ENCODE measurements at places on chromosomes 5 and 9.

- DNase-seq = no peak
Measured at GRCh38 chr5:143350751-143351602, 52.5 kb downstream of the NR3C1 start.

DNA sequence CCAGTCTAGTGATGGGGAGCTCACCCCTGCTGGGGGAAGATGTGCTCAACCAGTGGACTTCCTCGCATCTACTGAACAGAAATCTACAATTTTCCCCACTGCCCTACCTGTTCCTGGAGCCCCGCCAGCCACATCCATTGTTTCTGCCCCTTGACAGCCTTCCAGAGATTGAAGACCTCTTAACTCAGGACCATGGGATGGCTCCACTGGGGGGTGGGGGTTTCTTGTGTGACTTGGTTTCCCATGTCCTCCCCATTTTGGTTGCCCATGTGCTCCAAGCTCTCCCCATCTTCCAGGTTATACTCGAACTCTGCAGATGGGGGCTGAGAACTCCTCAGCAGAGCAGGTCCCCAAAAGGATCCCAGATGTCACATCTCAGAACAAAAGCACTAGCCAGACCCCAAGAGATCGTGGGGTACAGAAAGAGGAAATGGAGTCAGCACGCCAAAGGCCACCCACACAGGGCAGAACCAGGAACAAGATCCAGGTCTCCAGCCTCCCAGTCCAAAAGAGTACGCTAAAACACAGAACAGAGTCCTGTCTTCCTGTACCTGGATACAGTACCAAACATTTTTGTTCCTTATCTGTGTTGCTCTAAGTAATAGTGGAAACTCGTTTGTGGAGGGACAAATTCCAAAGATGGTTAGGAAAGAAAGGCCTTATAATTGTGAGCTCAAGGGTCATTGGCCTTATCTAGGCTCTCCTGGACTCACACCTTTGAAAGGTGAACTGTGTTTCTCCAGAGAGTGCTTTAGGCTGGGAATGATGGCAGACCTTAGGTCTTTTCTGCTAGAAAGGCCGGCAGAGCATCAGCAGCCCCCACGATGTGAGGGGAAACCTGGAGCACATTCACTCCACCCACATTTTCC lies 15.8 kb downstream of the CORO2A start:
- DNase-seq = no peak

DNA sequence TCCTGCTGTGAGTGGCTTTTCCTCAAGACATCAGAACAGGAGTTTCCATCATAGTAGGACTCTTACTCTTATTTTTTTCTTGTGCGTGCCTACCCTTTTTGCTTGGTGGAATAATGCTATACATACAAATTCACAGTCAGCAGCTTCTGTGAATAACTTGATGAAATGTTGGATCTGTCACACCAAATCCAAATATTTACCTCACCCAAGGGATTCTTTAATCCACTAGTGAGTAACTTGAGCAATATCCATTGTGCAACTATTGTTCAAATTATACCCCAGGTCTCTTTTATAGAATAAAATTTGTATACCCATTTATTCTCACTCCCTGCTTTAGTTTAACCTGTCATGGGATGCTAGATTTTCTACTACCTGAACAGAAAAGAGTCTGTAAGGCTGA lies 1078.3 kb upstream of the EDIL3 start:
- no peak for DNase-seq

DNA sequence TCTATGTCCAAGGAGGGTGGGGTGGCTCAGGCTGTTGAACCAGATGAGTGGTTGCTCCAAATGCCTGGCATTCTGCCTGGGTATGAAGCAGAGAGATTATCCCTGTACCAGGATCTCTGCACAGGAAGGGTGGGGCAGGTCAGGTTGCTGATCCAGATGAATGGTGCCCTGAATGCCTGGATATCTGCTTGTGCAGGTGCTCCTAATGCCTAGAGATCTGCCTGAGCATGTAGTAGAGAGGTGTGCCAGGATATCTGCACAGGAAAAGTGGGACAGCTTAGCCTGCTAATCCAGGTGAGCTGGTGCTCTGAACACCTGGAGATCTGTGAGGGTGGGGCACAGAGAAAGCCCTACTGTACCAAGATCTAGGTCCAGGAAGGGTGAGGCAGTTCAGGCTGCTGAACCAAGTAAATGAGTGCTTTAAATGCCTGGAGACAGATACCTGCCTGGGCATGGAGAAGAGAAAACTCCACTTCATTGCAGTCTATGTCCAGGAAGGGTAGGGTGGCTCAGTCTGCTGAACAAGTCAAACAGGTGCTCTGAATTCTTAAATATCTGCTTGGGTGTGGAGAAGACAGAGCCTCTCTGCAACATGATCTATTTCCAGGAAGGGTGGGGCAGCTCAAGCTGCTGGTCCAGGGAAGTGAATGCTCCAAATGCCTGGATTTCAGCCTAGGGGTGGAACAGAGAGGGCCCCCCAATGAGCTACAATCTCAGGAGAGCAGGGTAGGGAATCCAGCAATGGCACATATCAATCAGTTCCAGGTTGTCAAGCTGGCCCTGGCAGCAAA lies 189.4 kb upstream of the DMRTA1 start:
- no peak for DNase-seq

DNA sequence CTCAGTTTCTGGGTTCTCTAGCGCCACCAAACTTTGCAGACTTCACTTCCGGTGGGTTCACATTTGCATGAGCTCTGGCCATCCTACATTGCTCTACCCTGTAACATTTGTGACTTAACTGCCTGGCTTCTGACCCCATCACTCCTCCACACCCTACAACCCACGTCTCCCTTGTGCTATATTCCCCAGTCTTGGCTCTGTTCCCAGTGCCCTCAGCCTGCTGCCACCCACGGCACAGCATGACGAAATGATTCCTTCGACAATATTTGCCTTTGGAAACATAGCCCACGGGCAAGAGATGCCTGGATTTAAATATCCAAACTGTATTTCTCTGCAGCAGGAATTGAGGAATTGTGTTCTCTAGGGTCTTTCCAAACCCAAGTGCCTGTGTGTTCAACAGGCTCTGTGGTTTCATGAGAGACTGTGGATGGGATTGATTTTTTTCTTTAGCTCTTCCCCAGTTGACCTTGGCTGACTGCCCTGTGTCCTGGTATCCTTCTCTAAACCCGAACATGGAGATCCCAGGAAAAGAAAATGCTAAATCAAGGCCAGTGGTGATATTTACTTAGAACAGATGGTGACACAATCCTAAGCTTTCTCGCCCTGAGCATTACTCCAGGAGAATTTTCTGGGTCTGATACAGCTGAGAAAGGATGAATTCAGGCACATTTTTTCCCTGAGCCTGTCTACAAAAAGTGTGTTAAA lies 44.4 kb upstream of the GRIA1 start:
- no peak for DNase-seq

GRCh38 chr5:119411361-119412278 lies 40.7 kb upstream of the HSD17B4 start:
- DNase-seq = no peak

- DNase-seq = no peak
Measured at GRCh38 chr5:115423541-115423940, 121.0 kb downstream of the FEM1C start.

GRCh38 chr9:106035806-106036205 lies 341.5 kb downstream of the TMEM38B start:
- no peak for DNase-seq

GRCh38 chr5:172414531-172415361 lies 39.6 kb downstream of the SH3PXD2B start:
- DNase-seq = no peak

GRCh38 chr5:145775893-145776444 lies 59.2 kb downstream of the PRELID2 start:
- no peak for DNase-seq

- no peak for DNase-seq
Measured at GRCh38 chr5:146745931-146746577, 132.5 kb downstream of the PPP2R2B start.

DNA sequence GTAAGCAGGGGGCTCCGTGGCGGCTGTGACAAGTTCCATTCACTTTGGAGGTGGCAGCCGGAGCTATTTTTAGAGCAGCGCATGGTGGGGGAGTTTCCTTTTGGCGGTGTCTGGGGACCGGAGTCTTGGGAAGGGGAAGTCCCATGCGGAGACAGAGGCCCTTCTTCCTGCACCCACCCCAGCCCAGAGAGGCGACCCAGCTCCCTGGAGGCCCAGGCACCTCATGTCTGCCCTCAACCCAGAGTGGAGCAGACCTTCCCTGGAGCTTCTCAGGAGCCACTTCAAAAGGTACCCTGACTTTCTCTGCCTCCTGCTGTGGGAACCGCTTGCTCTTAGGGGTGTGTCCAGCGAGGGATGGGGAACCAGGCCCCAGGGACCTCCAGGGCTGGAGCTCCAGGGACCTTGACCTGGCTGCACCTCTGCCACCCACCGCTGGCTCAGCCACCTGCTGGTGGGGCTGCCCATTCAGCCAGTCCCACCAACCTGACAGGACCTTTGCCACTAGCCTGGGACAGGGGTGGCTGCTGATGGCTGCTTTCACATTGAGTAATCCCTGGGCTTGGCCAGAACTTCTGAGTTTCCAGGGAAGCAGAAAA lies 34.1 kb downstream of the NEK6 start:
- peak; percentile 62 for DNase-seq

GRCh38 chr5:107808671-107809137 lies 138.0 kb upstream of the EFNA5 start:
- DNase-seq = no peak

DNA sequence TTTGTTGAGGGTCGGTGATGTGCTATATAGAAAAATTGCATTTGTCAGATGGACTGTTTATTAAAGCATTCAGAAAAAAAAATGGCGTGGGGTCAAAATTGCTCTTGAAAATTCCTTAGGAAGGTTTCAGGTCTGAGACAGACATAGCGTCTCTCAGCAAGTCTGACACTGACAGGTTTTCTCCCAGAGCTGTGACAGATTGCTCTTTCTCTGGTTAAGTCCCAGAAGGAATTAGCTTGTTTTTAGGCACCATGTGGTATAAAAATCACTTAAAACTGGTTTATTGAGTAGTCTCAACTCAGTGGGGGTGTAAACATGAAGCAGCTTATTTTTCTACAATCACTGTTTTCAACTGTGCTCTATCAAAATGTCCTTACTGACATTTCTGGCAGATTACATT lies 1379.8 kb downstream of the MAT2B start:
- DNase-seq = no peak

GRCh38 chr9:134213508-134213850 lies 49.1 kb upstream of the RNU6ATAC start:
- no peak for DNase-seq

DNA sequence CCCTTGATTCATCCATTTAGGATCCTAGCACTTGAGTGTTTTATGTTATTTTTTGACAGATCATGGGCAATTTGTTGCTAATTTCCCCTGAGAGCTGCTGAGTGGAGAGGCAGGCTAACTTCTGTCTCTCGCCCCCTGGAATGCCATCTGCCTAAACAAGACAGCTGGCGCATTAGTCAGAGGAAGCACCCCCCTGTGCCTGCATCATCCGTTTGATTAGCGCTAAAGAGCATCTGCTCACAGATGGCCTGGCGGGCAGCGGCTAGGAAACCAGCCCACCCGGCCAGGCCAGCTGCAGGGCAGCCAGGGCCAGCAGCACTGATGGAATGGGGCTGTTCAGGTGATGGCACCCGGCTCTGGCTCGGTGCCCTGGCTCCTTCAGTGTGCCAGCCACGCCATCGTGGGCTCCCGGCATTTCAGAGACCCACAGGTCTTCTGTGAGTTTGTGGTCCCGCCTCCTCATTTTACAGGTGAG lies 22.9 kb upstream of the ASS1 start:
- DNase-seq = no peak

- DNase-seq = no peak
Measured at GRCh38 chr9:21265421-21266189, 25.8 kb upstream of the IFNA14 start.

- DNase-seq = no peak
Measured at GRCh38 chr5:127024821-127025220, 5.5 kb downstream of the MARCHF3 start.

DNA sequence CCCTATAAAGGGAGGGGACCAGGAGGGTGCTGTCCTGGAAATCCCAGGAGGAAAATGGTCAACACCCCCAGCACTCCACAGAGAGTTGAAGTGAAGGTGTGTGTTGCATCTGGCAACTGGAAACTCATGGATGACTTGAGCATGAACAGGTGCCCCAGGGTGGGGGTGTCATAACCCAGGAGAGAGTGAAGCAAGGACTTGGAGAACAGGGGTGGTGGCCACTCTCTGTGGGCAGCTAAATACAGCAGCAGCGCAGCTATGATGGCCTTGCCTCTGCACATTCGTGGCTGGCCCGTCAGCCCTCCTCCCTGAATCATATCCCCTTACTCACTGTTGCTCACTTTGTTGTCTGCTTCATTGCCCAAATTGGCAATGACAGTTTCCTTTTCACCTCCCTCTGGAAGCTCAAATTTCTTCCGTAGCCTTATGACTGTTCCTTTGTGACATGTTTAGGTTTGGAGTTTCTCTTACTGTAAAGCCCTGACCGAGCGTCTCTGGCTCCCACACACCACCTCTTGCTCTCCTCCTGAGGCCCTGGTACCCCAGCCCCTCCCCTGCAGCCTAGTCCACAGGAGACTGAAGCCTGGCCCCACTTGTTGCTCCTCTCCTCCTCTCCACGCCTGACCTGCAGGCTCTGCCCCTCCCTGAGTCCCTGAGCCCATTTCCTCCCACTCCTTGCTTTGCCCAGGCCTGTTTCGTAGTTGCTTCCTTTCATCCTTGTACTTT lies 185.8 kb downstream of the CD180 start:
- no peak for DNase-seq

GRCh38 chr5:139678751-139679750 lies 30.9 kb downstream of the CXXC5 start:
- no peak for DNase-seq

DNA sequence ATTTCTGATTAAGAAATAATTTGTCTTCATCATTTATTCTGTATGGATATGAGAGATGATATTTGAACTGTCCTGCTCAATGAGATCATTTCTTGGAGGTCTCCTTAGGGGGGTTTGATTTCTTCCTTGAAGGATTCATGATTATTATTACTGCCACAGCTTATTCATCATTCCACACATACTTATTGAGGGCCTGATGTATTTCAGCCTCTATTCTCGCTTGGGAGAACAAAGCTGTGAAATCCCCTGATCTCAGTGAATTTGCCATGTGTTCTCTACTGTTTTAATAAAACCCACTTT lies 36.9 kb downstream of the PARP8 start:
- no peak for DNase-seq

Measured in stimulated activated CD8-positive, alpha-beta memory T cell treated with anti-CD3 and anti-CD28 coated beads, Interleukin-4, amount 100 ng/mL, for 24 hours (primary cell).